Pulmonary artery endothelial cell (primary cell): ENCODE measurements at places on chromosomes 5 and 9. TPM values are rescaled to one million over a fixed set of nuclear protein-coding genes. Genes with fewer than 3 reads are reported as not detected.

Gene MYMK
- total RNA-seq, result not detected in 2 replicates

Gene FGD3
- total RNA-seq, result not detected in 2 replicates

Gene S100Z
- not detected in 2 replicates for total RNA-seq

Gene ECM2
- 0.13 and 0.18 TPM in 2 replicates for total RNA-seq

Gene KLF4
- 1.1 and 1.6 TPM in 2 replicates for total RNA-seq

Gene HINT2
- total RNA-seq, result 23.9 and 24.1 TPM in 2 replicates
